ENCODE measurements at places on chromosomes 4 and X.

GRCh38 chr4:189659287-189659686 is 281.4 kb upstream of the FRG1 start:
- no peak for DNase-seq

GRCh38 chrX:103697687-103698086 is 11.2 kb upstream of the MORF4L2 start:
- no peak for DNase-seq

DNA sequence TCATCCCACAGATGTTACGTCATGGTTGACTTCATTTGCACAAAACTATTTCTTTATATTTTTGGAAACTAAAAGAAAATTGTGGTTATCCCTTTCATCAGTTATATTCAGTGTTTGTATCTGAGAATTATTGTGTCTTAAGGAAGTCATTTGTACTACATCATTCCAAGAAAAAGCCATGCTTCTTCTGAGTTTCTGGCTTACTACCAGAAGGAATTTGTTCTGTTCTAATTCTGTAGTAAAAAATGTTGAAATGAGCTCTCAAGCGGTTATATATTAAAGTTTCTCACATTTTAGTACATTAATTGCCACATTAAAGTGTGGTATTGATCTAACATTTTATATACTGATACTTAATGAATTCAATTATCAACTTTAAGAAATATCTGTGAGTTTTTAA is 1844.5 kb downstream of the PCDH7 start:
- DNase-seq, result no peak

GRCh38 chrX:426881-427280 is 40.2 kb upstream of the PPP2R3B start:
- DNase-seq, result no peak

DNA sequence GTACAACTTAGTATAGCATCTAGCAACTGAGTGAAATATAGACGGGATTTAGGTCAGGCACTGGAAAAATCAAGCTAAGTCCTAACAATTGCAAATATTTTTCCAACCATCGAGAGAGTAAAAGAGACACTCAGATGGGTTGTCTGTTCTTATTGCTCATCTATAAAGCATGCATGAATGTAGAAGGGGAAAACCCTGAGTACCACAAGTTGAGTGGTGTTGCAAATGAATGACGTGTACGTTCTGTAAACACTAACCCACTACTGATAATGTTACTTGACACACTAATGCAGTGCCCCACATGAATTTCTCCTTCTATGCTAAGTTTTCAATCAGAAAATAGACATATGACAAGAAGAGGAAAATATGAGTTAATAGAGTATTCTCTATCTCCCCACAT is 211.2 kb downstream of the COX18 start:
- no peak for DNase-seq

GRCh38 chr4:138182838-138183426 is 59.2 kb downstream of the SLC7A11 start:
- no peak for DNase-seq

DNA sequence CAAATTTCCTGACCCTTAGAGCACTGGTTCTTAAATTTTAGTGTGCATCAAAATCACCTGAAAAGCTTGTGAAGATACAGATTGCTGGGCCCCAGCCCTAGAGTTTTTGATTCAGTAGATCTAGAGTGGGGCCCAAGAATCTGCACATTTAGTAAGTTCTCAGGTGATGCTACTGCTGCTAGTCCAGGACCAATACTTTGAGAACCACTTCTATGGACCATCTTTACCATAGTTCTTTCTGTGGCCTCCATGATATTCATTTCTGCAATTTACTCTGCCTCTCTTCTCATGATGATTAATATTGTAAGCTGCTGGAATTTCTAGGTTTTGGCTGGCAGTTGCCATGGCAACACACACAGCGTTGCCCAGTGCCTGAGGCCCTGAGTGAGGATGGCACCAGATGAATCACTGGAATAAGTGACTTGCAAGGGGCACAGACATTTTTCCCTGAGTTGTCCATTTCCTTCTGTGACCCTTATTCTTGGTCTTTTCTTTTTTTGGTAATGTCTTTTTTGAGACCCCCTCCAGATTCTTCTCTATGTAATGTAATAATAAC is 83.6 kb downstream of the PPP1R2C start:
- DNase-seq, result peak; percentile 11

GRCh38 chr4:100736641-100737451 is 219.0 kb upstream of the EMCN start:
- no peak for DNase-seq

DNA sequence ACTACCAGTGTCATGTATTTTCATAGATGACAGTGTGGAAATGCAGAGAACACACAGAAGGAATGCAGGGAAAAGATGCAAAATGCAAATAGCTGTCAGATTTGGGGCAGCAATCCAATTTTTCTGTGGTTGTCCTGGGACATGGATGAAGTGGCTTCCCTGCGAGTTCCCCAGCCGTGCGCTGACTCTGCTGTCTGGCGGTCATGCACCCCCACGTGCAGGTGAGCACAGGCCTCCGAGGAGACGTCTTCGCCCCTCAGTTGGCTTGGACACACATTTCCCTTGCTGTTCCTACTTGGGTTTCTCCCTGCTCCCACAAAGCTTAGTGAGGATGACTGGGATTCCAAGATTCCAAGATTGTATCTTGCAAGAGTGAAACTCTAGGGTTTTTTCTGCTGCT is 24.4 kb downstream of the BLOC1S4 start:
- DNase-seq, result no peak

- no peak for DNase-seq
Observed at GRCh38 chr4:9811806-9812205, 30.4 kb downstream of the DRD5 start.

DNA sequence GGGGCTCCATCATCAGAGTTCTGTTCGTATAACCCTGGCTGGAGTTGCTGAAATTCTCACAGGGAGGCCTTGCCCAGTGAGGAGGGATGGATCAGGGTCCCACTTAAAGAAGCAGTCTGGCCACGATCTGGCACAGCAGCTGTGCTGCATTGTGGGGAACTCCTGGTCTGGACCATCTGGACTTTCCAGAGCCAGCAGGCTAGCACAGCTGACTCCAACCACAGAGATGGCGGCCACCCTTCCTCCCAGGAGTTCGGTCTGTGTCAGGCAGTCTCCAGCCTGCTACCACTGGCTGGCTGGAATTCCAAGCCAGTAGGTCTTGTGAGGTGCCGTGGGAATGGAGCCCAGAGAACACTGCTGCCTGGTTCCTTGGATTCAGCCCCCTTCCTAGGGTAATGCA is 62.0 kb downstream of the SLAIN2 start:
- DNase-seq, result no peak

GRCh38 chr4:118762155-118762554 is 73.8 kb downstream of the SEC24D start:
- no peak for DNase-seq

- no peak for DNase-seq
Observed at GRCh38 chr4:1819284-1819683, 26.2 kb downstream of the FGFR3 start.

DNA sequence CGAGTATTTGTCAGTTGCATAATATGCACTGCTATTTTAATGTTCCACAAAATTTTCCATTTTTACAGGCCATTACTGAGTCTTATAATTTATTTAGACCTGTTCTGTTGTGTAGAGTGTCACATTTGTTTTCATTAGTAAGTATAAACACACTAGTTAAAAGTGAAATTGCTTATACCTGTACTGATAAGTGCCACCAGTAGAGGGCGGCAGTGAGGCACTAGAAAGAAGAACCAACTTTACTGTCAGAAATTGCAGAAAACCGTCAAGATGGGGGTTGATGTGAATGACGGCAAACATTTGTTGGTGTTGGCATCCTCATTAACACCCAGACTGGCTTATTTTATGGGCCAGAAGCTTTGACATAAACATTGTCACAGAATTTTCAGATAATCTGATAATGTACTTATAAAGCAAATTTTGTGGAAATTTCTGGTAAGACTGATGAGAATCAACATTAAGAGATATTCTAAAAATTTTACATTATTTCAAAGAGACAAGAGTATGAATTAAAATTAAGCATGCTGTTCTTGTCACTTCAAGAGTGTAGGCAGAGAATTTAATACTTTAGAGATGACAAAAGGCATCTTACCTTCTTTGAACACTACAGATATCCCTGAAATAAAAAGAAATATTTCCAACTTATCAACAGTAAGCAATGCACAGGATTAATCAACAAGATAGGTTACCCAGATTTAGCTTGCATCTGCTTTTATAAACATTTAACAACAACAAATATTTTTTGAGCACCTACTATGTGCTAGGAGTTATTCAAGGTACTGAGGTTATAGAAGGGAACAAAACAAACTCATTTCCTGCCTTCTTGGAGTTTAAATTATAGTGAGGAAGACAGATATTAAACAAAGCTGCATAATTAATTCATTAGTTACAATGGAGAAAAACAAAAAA is 24.9 kb downstream of the ALPK1 start:
- peak; percentile 84 for DNase-seq

DNA sequence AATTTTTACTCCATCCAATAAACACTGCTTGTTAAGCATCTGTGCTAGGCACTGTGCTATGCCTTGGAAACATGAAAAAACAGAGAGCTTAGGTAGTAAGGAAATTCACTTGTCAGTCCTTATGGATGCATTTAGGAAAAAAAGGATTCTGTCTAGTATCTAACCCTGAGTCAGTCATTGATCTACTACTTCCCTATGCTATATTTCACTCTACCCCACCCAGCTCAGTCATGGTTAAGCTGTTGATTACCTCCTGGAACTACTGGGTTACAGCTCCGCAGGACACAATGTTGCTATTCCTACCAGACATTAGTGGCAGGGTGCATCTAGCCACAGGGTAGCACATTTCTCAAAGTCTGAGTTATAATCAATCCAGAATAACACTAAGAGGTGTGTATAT is 2.9 kb upstream of the USP53 start:
- no peak for DNase-seq

- DNase-seq, result no peak
Observed at GRCh38 chrX:72313707-72314641, 8.3 kb upstream of the CITED1 start.

DNA sequence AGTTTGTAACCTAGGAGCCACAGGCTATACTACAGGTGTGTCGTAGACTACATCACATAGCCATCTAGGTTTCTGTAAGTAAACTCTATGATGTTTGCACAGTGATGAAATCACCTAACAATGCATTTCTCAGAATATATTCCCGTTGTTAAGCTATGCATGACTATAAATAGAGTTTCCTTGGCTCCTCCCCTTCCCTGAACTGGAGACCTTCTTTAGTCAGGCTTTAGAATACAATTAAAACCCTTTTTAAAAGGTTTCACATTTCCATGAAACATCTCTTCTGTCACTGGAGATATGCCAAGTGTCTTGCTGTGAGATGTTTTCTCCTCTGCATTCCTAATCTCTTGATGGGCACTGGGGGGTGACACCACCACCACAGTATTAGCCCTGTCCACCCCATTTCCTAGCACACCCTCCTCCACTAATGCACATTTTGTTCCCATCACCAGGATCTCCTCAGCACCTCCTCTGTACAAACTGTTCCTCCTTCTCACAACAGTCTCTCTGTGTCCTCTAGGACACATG is 334.6 kb upstream of the CPEB2 start:
- DNase-seq, result no peak

DNA sequence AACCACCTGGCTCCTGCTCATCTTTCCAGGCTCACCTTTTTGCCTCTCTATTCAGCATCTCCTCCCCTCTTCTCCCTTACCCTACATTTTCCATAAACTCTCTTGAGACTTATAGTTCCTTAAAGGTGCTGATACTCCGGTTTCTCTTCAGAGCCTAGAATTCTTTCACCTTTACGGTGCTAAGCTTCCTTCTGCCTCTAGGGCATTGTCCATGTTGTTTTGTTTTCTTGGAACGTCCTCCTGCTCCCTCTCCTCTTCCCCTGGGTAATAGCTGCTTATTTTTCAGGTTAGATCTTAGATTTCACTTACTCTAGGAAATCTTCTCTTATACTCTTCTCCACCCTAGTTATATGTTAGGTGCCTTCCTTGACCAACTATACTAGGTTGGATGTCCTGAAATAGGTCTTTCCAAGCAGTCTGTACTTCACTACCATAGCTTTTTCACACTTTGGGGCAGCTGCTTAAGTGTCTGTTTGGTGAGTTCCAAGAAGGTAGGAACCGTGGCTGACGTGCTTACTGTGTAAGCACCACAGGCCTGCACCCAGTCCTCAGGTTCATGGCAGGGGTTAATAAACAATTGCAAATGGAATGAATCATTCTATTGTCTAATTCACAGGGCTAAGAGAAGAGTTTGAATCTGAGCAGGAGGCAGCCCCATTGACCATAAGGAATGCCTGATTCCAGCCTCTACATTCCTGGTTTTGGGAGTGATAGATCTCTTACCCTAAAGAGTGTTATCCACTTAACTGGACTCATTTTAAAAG is 227.5 kb downstream of the MGST2 start:
- DNase-seq, result no peak

GRCh38 chrX:153052534-153052933 is 3.7 kb upstream of the PNMA3 start:
- DNase-seq, result no peak

GRCh38 chr4:145840162-145840768 is 98.4 kb downstream of the ZNF827 start:
- DNase-seq, result no peak

DNA sequence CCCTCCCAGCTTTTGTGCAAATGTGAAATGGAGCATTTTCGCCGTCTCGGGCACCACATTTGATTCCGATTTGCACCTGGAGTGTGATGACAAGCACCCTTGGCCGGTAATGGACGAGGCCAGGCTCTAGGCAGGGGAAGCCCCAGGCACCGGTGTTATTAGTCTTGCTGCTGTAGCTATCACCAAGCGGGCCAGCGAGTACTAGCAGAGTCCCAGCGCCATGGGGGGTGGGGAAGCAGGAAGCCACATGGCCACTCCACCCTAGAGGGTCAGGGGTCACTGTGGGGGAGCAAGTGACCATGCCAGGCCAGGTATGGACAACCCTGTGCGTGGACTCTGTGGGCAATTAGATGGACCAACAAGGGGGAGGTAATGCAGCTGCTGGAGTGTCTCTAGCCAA is 88.8 kb downstream of the CPZ start:
- DNase-seq, result no peak

GRCh38 chrX:72609313-72609712 is 36.7 kb upstream of the HDAC8 start:
- DNase-seq, result no peak

DNA sequence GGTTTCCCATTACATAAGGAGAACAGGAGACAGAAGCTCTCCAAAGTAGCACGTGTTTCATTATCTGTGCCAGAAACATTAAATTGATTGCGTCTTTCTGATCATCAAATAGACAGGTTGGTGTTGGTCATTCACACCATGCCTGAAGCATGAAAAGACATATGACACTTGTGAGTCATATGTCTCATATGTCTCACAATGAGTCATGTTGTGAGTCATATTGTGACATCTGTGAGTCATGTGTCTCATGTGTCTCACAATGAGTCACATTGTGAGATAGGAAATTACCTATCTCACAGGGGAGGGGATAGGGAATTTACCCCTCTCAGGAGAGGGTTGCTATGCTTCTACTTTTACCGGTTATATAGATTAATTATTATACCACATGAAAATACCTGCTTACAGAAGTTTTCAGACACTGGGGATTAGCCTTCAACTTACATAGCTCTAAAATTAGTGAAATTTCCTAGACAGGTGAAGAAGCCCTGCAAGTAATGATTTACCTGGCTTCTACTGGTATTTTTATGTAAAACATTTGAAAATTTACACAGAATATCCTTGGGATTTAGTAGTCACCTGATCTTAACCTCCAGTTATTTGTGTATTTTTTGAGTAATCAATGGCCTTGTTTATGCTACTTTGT is 80.8 kb downstream of the NPFFR2 start:
- no peak for DNase-seq

GRCh38 chr4:96676754-96677435 is 837.0 kb downstream of the PDHA2 start:
- DNase-seq, result no peak

- DNase-seq, result no peak
Observed at GRCh38 chrX:12309040-12309743, 170.9 kb downstream of the FRMPD4 start.
